ENCODE measurements at places on chromosomes 3 and 15.

DNA sequence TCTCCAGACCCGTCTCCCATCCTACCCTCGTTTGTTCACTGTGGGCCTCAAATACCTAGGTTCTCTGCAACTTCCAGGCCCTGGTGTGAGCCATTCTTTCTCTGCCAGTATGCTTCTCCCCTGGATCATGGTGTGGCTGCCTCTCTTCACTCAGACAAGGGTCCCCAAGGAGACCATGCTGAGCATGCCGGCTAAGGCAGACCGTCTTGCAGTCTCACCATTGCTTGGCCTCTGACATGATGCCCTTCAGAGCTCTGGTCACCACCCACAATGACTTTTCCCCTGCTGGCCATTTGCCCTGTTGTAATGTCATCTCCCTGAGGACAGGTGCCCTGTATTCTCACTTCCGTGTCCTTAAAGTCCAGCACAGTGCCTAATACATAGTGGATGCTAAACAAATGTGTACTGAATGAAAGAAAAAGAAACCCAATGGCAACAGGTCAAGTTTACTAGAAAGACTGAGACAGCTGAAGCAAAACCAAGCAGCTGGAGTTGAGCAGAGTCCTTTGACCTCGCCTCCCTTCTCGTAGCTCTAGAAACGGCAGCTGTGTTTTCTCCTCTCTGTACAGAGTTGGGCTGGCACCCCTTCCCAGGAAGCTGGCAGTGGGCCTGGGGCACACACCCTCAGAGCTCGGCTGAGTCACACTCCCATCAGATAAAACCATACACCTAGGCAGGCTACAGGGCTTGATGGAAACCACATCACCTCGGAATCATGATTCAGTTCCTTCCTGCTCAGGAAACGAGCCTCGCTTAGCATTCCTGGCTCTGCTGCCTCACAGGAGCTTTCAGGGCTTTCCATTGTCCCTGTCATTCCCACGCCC is 8.6 kb downstream of the TLR9 start:
- peak; percentile 47 for DNase-seq

GRCh38 chr15:85710340-85710842 is 84.3 kb downstream of the KLHL25 start:
- DNase-seq: no peak

DNA sequence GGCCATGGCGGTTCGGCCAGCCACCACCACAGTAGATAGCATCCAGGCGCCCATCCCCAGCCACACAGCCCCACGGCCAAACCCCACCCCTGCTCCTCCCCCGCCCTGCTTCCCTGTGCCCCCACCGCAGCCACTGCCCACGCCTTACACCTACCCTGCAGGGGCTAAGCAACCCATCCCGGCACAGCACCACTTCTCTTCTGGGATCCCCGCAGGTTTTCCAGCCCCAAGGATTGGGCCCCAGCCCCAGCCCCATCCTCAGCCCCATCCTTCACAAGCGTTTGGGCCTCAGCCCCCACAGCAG is 29.5 kb downstream of the PTPN23 start:
- no peak for DNase-seq

DNA sequence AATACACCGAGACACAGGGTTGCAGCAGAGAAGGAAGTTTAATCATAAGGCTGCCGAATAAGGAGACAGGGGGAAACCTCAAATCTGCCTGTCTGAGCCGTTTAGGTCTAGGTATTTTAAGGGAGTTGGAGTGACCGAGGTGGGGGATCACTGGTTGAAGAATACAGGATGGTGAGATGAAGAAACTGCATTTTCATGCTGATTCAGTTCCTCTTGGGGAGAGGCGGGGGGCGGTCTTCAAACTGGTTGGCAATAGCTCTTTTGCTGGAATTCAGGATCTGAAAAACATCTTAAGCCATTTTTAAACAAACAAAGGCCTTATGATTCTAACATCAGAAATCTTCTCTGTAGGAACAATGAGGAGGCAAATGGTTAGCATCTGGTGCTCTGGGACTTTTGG is 699.5 kb upstream of the CFAP20DC start:
- no peak for DNase-seq

- no peak for DNase-seq
Observed at GRCh38 chr3:86180696-86181095, 810.3 kb downstream of the VGLL3 start.

DNA sequence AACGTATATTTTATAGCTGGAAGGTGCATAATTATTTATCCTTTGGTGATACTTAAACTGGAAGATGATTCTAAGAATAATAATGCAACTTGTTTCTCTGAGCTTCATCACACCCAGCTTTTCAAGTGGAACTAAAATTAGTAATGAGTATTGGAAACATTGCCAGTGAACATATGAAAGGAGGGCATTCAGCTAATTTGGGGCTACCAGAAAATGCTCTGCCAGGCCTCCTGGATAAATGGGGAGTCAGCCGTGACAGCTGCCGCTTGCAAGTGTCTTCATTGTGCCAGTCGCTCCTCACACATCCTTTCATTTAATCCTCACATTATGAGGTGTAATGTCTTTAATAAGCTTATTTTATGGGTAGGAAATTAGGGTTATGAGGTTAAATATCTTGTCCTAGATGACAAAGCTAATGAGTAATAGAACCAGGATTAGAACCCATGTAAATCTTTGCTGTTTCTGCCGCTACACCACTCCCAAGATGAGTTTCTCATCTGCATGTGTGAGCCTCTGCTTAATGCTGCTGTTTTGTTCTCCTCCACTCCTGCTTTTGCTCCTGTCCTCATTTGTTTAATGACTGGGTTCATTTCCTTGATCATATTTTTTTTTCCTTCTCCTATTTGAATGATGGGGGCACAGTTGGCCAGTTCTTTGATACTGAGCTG is 155.7 kb downstream of the PLCL2 start:
- DNase-seq: no peak

DNA sequence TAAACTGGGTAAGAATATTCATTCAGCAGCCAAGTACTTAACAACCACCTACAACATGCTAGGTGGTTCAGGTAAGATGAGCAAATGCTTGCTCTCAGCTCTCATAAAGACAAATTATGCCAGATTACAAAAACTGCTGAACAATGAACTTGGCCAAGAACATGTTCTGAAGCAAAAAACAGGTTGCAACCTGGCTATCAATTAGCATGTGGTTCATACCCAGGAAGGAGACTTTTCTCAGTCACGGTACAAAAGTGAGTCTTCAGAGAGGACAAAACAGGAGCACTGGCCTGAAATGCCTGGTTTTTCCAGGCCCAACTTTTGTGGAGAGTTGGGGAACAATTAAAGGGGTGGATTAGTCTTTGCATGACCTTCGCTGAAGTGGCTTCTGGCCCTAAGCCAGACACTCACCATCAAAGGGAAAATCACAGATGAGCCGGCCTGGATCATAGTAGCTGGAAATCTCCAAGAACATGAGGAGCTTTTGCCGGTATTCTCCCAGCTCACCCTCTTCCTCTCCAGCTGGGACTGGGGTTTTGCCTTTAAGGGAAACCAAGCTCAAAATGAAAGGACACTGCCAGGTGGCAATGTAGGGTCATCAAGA is 7.6 kb upstream of the PLA2G4F start:
- no peak for DNase-seq

DNA sequence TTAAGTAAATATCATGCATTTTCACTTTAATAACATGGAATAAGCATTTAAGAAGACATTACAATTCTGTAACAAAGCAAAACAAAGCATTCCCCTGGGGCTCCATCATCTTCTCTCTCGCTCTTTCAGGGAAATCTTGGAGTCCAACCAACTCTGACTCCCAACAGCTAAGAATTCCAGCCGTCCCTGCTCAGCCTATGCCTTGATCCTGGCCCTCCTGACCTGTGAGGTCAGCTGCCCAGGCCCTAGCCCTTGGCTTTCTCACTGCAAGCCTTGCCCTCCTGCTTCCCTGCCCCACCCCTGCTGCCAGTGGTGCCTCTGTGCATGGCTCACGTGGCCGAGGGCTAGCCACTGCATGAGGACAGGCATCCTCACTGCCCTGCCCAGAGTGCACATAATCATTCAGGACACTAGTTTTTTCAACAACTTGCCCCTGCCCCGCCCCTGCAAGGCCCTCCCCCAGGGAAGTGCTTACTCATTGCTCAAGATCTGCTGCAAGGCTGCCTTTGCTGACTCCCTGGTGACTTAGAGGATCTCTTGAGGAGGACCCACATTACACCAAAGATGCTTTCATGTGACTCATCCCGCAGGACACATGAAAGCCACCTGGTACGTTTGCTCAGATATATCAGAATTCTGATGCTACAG is 37.6 kb downstream of the MTMR10 start:
- no peak for DNase-seq

DNA sequence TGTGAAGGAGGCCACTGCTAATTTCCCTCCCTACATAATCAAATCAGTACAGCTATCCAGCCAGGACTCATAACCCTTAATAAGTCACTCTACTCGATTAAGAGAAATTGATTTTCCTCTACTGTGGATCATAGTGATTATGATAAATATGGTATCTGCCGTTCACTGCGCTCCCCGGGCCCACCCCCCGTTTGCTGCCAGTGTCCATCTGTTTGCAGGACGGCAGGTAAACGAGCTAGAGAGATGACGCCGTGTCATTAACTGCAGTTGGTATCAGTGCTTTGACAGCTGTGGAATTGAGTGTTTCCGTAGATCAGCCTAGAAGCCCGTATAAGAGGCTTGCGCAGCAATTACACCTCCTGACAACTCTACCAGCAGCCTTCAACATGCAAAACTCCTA is 94.9 kb downstream of the ROBO2 start:
- DNase-seq: no peak

GRCh38 chr3:41819236-41819635 is 142.7 kb downstream of the ULK4 start:
- no peak for DNase-seq

DNA sequence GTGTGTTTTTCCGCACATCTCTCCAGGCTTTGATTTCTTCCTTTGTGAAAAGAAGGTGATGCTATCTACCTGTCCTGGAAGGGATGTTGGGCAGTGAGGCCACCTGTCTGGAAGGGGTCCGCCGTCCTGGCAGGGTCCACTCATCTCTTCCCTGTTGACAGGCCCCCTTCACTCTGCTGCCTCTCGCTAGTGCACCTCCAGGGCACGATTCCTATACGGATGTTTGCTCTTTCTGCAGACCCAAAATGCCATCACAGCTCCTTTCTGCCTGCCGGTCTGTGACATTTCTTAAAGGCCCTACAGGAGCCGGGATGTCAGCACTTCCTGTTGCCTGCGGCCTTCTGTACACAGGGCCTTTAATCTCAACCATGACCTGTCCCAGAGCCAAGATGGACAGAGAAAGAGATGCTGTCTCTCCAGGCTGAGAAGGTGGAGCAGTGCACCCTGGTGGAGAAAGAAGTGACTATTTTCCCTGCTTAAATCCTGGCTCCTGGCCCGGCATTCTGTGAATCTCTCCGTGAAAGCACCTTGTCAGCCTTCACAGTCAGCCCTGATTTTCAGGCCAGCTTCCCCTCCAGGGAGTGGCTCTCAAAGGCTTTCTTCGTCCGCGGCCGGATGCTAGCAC is 7.4 kb downstream of the FAM3D start:
- DNase-seq: no peak

DNA sequence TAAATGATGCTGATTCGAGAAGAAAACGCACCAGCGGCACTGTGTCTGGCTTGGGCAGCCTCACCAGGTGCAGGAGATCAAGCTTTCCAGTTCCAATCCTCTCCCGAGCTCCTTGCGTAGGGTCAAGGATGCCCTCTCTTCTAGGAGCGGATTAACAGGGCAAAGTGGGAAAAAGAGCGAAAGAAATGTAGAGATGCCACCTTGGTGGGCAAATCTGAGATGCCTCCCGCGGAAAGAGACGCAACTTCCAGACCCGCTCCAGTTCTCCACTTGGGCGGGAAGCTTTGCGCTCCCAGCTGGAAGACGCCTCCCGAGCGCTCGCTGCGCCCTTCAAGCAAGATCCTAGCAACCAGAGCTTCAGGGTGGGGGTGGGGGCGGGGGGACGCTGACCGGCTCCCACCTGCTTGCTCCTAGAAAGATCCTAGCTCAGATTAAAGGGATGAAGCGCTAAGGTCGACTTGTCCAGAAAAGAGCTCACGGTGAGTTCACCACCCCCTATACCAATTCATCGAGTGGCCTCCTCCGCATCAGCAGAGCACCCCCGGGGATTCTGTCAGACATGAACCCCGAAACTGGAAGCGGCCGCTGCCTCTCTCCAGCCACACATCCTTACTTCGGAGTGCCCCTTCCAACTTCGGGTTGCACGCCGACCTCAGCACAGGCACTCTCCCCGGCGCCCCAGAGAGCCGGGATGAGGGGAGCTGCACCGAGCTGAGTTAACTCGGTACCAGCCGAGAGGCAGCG is 769 bp downstream of the TAFA4 start:
- no peak for DNase-seq

DNA sequence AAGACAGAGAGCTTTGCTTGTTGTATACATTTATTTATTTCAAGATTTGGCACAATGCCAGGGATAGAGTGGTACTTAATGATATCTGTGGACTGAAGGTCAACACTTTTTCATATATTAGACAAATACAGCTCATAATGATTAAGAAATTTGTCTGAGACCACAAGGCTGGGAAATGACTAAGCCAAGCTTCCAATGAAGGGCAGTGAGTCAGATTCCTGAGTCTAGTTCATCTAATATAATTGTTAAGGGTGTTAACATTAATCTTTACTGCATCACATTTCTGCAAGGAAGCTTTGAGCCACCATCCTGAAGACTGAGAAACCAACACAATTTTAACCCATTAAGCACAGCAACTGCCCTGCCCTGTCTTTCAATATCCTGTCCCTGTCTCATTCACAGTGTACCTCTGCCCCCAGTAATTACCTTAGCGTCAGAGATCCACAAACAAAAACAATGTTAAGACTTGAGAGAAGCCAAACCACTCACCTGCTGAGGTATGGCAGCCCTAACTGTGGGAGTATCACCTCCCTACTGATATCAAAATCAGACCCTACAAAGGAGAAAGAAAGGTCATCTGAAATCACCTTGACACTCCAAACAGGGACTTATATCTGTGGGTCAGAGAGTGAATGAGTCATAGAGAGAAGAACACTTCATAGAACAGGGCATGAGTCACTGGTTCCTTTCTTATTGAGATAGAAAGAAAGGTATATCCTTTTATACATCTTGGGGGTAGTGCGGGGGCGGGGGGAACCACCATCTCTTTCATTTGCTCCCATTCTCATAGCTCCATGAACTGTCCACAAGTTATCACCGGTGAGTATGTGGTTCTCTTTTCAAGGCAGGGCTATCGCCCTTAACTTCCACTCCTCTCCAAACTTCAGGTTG is 74.7 kb downstream of the MAGI1 start:
- DNase-seq: no peak

GRCh38 chr3:194718079-194718478 is 32.4 kb downstream of the FAM43A start:
- DNase-seq: no peak

GRCh38 chr3:182797876-182798275 is 4.6 kb downstream of the ATP11B start:
- DNase-seq: no peak

GRCh38 chr3:99425930-99426329 is 212.5 kb upstream of the COL8A1 start:
- no peak for DNase-seq

- no peak for DNase-seq
Observed at GRCh38 chr3:100697723-100698285, 11.5 kb upstream of the TFG start.

GRCh38 chr3:11548721-11549131 is 95.0 kb downstream of the VGLL4 start:
- no peak for DNase-seq
